ENCODE measurements at places on chromosomes 5 and 9.

DNA sequence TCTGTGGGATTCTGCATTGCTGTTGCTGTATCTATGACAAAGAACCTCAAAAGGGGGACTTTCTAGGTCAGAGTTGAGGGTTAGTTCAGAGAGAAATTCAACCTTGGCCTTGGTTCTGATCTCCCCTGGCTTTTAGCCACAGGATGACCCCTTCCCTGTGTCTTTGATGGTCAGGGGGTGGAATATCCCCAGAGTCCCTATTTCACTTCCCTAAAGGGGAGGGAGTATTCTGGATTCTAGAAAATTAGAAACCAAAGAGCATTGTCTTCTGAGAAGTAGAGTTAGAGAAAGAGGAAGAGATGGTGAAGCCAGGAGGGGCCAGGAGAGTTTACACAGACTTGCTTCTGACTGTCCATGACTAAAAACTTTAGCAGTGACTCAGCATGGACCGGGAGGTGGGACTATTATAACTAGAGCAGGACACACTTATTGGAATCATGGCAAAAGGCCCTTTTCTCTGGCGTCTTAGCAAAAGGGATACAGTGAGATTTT, 56.2 kb upstream of the LPAR1 start:
- no peak for DNase-seq

- DNase-seq = no peak
These were observed 23.8 kb downstream of the FGD3 start for GRCh38 chr9:92971121-92971520.

GRCh38 chr5:148540647-148541046, 113.7 kb downstream of the HTR4 start:
- DNase-seq = no peak

GRCh38 chr5:145797336-145797735, 37.8 kb downstream of the PRELID2 start:
- no peak for DNase-seq

DNA sequence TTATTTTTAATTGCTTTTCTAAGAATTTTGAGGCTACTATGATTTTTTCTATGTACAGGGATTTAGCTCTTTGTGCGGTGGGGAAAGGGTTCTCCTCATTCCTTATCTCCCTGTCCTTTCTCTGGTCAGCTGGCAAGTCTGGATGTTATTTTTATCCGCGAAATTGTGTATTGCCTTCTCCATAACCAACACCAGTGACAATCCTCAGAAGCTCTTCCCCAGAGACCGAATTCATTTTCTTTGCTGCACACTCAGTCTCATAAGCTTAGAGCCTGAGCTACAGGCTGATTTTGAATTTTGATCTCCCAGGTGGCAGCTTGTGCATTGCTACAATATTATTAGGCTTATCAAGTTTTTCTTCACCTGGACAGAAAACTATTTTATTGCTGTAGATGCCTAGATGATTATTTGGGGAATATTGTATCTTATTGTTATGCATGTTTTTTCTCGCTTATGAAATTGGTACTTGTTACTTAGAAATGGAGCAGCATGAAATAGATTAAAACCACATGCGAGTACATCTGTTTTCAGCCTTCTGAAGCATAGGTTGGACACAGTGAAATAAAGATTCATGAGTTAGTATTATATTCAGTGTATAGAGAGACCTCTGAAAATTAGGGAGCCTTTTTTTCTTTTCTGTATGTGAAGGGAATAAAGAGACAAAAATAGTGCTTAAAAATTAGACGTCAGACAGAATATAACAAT, 27.3 kb downstream of the CPEB4 start:
- no peak for DNase-seq

DNA sequence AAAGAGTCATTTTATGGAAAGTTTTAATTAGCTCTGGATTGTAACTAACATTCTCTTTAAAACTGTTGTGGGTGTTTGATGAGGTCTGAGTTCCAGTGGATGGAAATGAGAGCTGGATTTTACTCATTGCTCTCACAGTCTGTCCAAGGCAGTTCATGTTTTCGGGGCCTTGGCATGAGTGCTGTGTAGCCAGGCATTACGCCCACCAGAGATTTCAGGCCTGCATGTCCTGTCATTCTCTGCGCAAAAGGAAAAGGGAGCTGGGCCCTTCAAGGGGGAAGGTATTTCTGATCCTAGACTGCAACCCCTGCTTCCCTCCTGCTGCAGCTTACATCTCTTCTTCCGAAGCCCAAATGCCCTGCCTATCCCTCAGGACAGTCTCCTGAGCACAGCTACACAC, 499.6 kb upstream of the TRPC7 start:
- no peak for DNase-seq

GRCh38 chr9:2675834-2676233, 41.5 kb upstream of the KCNV2 start:
- no peak for DNase-seq

GRCh38 chr9:91572811-91573210, 149.2 kb upstream of the NFIL3 start:
- DNase-seq = no peak

DNA sequence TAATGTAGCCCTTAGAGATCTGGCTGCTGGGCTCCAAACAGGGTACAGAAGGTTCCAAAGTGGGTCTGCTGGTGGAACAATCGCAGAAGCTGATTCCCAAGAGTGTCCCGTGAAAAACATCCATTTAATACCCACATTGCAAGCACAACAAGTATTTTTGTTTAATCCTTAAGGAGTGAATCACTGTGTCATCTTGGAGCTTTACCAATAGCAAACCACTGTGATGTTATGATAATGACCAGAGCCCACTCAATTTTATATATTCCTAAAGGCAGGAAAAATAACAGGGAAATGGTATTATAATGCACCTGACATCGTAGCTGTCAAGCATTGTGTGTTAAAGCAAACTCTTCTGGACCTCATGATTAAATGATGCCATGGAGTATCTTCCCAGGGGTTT, 291.9 kb downstream of the FBXL7 start:
- no peak for DNase-seq

- no peak for DNase-seq
These were observed 45.3 kb downstream of the TRPM3 start for GRCh38 chr9:71076096-71076495.

GRCh38 chr9:20500101-20500500, 122.2 kb downstream of the MLLT3 start:
- no peak for DNase-seq

DNA sequence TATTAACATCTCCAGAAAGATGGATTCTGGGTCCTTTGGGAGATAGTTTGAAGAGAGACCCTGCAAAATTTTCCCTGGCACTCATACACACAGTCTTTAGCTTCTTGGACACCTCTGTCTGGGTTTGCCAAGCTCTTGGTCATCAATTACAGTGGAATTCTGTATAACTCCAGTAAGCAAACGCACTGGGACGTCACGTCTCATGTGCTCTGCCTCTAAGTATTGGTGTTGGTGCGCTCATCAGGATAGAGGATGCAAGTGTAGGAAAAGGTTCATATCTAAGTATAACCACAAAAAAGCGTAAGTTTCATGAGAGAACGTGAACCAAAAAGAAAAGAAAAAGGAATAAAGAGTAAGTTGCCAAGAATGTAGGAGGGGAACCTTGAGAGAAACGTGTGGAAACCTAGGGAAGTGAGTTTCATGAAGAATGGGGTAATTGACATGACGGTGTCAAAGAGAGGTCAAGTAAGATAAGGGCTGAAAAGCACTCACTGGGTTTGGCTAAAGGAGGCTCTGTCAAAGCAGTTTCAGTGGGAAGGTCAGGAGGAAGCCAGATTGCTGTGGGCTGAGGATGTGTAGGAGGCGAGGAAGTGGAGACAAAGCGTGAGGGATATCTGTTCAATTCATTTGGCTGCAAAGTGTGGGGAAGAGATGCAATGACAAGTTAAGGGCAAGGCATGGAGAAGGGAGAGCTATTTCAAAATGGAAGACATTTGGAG, 92.7 kb downstream of the RAD23B start:
- DNase-seq = no peak

GRCh38 chr9:116144555-116144954, 9.0 kb upstream of the PAPPA start:
- DNase-seq = no peak

- DNase-seq = no peak
These were observed 1.4 kb downstream of the CHSY3 start for GRCh38 chr5:129905473-129906176.

DNA sequence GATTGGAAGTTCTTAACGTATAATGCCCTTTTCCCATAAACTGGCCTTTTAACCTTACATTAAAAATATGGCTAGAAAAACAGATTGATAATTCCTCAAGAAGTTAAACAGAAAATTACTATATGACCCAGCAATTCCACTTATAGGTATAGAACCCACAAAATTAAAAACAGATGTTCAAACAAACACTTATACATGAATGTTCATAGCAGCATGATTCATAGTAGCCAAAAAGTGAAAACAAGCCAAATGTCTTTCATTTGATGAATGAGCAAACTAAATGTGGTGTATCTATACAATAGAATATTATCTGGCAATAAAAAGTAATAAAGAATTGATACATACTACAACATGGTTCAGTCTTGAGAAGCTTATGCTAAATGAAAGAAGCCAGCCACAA, 35.5 kb downstream of the POU5F2 start:
- no peak for DNase-seq

DNA sequence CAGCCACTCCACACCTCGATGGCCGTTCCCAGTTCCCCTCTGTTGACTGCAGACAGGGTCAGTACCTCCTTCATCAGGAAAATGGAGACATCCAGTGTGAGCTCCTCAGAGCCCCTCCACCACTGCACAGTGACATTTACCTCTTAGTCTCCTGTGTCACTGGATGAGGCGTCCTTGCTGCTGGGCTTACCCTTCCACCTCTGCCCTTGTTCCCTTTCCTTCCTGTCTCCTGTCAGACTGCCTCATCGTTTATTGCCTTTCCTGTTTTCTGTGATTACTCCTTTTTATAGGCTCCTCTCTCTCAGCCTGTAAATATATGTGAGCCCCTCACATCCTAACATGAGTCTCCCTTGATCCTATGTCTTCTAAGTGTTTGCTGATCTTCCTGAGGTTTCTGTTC, 23.2 kb upstream of the SPTAN1 start:
- no peak for DNase-seq

GRCh38 chr5:62727861-62728260, 149.2 kb downstream of the LRRC70 start:
- DNase-seq = no peak

DNA sequence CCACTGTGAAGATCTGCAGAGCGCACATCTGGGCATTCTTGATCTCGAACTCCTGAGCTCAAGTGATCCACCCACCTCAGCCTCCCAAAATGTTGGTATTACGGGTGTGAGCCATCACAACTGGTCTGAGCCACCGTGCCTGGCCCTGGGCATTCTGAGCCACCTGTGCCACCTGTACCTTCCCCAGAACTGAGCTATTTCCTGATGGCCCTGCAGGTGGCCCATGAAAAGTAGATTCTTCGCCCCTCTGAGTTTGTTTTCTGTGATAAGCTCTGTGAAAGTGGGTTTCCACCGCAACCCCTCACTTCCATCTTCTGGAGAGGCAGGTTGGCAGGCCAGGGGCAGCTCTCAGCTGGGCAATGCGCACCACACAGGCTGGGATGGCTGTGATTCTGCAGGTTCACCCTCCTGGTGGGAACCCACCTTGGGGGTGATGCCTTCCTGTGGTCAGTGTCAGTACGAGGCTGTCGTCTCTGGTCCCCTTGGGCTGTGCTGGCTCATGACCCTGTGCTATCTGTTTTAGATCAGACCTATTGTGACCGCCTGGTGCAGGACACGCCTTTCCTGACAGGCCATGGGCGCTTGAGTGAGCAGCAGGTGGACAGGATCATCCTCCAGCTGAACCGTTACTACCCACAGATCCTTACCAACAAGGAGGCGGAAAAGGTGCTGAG, 11.3 kb downstream of the CARD19 start:
- no peak for DNase-seq

DNA sequence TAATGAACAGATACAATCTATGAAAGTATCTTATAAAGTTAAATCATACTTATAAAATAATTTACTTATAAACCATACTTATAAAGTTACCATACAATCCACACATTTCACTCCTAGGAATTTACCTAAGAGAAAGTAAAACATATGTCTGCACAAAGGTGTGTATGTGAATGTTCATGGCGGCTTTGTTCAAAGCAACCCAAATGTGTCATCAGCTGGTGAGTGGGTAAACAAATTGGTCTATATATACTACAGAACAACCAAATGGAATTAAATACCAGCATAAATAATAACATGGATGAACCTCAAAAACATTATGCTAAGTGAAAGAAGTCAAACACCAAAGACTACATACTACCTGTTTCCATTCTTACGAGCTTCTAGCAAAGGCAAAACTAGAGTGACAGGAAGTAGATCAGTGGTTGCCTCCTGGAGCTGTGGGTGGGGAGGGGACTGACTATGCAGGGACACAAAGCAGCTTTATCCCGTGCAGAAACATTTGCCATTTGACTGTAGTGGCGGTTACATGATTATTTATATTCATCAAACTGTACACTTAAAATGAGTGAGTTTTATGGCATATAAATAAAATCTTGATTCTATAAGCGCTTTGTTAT, 10.6 kb downstream of the TRAF1 start:
- DNase-seq = peak; percentile 35

- DNase-seq = no peak
These were observed 10.6 kb upstream of the SLC6A19 start for GRCh38 chr5:1190837-1191239.

DNA sequence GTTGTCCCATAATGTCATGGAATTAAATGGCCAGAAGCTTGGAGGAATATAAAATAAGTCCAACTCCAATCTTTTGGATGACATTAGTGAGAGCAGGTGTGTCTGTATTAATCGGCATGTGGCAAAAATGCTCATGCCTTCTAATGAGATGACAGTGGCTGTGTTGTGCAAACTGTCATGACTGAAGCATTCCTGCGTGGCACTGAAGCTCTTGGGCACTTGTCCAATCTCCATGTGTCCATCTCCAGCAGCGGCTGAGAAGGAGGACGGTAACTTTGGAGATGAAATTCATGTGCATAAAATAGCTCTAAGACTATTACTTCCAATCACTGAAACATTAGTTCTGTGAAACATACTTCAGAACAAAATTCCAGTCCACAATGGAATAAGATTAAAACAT, 697.5 kb upstream of the GRAMD2B start:
- DNase-seq = no peak

- DNase-seq = no peak
These were observed 69.9 kb upstream of the ZNF608 start for GRCh38 chr5:124816381-124816780.

- no peak for DNase-seq
These were observed 2.2 kb downstream of the FBXW5 start for GRCh38 chr9:136942112-136942880.

All from CD4-positive, alpha-beta T cell treated with Interleukin-4 for 1 hour (primary cell).